ENCODE measurements at places on chromosomes 7 and 10. TPM values are rescaled to one million over a fixed set of nuclear protein-coding genes. Genes with fewer than 3 reads are reported as not detected.

GRCh38 chr7:47074702-47075153 lies 507.2 kb downstream of the TNS3 start:
- no peaks in the 10 kb centered on the region for H3K36me3 ChIP-seq
- DNase-seq = no peak
- no peak overlapping the region for H3K4me3 ChIP-seq
- no peak overlapping the region for H3K27ac ChIP-seq

GRCh38 chr7:158017111-158018097 lies 570.2 kb downstream of the PTPRN2 start:
- H3K27me3 ChIP-seq = peaks cover 3% of the 10 kb centered on the region
- H3K4me3 ChIP-seq = no peak overlapping the region
- no peak overlapping the region for H3K27ac ChIP-seq

GRCh38 chr10:22606164-22606614 lies 108.2 kb downstream of the PIP4K2A start:
- peaks cover 35% of the 10 kb centered on the region for H3K36me3 ChIP-seq
- DNase-seq = peak; percentile 85
- peak overlapping the region; percentile 80 for H3K4me3 ChIP-seq
- H3K27ac ChIP-seq = peak overlapping the region; percentile 94
- H3K4me1 ChIP-seq = peaks cover 100% of the 10 kb centered on the region

DNA sequence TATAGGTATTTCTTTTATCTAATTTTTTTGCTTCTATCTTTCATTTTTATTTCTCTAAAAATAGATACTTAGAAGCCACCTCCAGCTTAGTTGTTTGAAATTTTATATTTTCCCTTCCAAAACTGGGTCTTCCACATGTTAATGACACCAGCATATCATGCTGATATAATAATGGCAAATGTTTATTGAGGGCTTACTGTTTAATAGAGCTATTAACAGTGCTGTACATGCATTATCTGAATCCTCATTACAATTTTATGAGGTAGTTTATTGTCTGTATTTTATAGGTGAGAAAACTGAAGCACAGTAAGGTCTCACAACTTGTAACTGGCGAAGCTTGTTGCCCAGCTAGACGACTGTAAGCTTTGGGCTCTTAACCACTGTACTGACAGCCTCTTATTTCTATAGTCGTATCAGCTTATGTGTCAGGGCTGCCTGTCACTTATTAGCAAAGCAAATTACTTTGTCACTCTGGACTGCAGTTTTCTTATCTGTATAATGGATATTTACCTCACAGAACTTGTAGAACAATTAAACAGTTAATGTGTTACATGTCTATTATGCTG lies 51.2 kb downstream of the ANKIB1 start:
- no peak for DNase-seq
- H3K36me3 ChIP-seq = peaks cover 16% of the 10 kb centered on the region
- H3K27ac ChIP-seq = no peak overlapping the region
- H3K4me3 ChIP-seq = no peak overlapping the region
- H3K4me1 ChIP-seq = peaks cover 24% of the 10 kb centered on the region

DNA sequence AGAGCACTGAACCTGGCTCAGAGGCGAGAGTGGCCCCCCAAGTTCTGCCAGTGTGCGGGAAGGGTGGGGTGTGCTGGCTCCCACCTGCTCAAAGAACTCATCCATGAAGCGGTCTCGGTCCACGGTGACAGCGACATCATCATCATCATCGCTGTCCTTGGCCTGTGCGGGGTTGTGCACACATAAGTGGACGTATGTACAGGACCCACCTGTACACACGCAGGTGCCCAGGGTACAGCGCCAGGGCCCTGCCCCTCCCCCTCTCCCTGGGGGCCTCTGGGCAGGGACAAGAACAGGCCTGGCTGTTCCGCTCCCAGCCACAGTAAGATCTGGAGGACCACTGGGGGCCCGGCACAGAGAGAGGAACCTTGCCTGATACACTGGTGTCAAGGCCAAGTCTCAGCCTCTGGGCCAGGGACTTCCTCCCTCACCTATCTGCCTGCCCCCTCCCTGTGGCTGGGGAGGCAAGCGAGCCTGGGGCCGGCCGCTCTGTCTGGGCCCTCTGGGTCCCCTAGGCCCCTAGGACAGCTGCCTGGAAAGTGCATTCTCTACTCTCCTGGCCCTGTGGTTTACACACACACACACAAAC lies 10.4 kb downstream of the STX1A start:
- H3K4me3 ChIP-seq = no peak overlapping the region
- H3K36me3 ChIP-seq = no peaks in the 10 kb centered on the region
- DNase-seq = no peak

GRCh38 chr7:48102530-48102929 lies 13.5 kb downstream of the UPP1 start:
- no peak overlapping the region for H3K4me3 ChIP-seq
- H3K36me3 ChIP-seq = peaks cover 29% of the 10 kb centered on the region
- no peak for DNase-seq
- peak overlapping the region; percentile 82 for H3K27ac ChIP-seq
- H3K4me1 ChIP-seq = peaks cover 46% of the 10 kb centered on the region

GRCh38 chr10:16996530-16996964 lies 133.1 kb downstream of the CUBN start:
- peaks cover 13% of the 10 kb centered on the region for H3K27me3 ChIP-seq
- no peaks in the 10 kb centered on the region for H3K36me3 ChIP-seq
- peaks cover 6% of the 10 kb centered on the region for H3K4me1 ChIP-seq
- DNase-seq = no peak
- H3K4me3 ChIP-seq = no peak overlapping the region
- no peak overlapping the region for H3K27ac ChIP-seq

- H3K27ac ChIP-seq = peak overlapping the region; percentile 30
- DNase-seq = no peak
- no peaks in the 10 kb centered on the region for H3K36me3 ChIP-seq
- H3K27me3 ChIP-seq = no peaks in the 10 kb centered on the region
These were observed 6.8 kb upstream of the MYOZ1 start for GRCh38 chr10:73647875-73648651.

DNA sequence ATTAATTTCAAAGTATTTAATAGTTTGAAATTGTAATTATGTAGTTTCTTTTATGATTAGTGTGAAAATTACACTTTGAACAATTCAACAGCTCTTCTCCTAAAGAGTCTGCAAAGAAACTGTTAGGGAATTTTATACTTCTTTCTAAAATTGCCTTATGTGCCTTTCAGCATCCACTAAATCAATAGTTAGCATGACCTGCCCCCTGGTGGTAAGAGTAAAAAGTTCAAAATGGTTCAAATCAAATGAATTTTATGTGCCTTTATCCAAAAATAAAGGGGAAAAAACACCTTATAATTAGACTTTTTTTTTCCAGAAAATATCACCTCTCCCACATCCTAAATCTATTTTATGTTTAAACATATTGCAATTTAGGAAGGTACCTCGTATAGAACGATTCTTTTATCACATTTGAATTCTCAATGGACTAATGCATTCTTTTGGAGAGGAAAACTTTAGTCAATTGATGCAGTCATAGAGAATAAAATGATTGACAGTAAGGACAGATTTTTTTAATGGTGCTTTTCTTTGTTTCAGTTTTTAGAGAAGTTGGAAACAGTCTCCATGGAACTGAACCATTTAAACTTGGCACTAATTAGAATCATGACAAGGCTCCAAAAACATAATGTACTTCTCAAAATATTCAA lies 163.7 kb downstream of the SEMA3D start:
- no peaks in the 10 kb centered on the region for H3K27me3 ChIP-seq
- no peak overlapping the region for H3K4me3 ChIP-seq
- H3K27ac ChIP-seq = no peak overlapping the region
- DNase-seq = peak; percentile 2
- no peaks in the 10 kb centered on the region for H3K36me3 ChIP-seq

DNA sequence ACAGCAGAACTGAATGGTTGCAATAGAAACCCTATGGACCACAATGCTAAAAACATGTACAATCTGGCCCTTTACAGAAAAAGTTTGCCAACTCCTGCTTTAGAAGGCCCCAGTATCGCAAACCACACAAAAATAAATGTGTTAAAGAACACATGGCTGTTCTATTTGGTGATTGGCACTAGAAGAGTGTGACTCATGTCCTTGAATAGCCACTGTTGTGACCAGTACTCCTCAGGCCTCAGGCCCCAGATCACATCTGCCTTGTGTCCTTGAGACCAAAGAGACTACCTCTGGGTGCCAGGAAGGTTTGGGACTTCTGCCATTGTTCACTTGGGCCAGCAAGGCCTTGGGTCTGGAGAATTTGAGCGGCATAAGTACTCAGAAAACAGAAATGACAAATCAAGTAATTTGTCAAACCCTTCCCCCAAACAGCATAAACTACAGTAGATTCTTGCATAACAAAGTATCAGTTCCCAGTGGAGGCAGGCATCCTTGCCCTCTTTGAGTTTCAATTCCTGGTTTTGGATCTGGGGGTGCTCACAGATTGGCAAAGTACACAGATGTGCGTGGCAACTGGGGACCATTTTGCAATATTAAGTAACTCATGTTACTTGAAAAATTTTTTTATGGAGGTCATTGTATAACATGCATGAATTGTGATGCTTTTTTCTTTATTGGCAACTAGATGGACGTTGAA lies 50.2 kb downstream of the MTURN start:
- H3K36me3 ChIP-seq = peaks cover 3% of the 10 kb centered on the region
- no peaks in the 10 kb centered on the region for H3K4me1 ChIP-seq
- H3K27me3 ChIP-seq = no peaks in the 10 kb centered on the region
- H3K4me3 ChIP-seq = no peak overlapping the region

- DNase-seq = no peak
- H3K27me3 ChIP-seq = peaks cover 5% of the 10 kb centered on the region
- H3K4me3 ChIP-seq = no peak overlapping the region
- H3K27ac ChIP-seq = no peak overlapping the region
These were observed 66.2 kb upstream of the C10orf90 start for GRCh38 chr10:126736727-126737126.

DNA sequence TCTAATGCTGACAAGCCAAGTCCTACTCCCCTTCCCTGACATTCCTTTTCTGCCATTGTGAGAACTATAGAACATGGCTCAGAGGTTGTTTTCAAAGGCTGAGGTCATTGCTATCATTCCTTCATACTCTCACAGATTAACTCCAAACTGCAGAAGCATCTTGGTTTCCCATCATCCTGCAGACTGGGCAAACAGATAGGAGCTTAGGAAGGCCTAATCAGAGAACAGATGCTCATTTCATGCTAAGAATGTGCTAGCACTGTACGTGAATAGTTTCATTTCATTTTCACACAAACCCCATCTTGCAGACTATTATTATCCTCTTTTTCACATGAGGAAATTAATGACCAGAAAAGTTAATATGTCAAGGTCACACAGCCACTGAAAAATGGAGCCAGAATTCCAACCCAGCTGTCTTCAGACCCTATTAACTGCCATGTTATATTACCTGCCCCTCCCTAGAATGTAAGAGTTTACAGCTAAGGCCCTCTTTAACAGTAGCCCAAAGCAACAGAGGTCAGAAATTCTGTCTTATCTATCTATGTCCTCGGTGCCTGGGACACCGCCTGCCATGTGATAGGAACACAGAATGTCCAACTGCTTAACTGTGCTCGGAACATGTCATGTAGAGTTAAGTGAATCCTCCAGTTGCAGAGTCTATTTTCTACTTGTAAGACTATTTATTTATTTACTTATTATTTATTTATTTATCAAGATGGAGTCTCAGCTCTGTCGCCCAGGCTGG lies 2.9 kb upstream of the LCOR start:
- peaks cover 15% of the 10 kb centered on the region for H3K27me3 ChIP-seq
- peaks cover 30% of the 10 kb centered on the region for H3K4me1 ChIP-seq
- H3K27ac ChIP-seq = no peak overlapping the region
- H3K36me3 ChIP-seq = no peaks in the 10 kb centered on the region
- no peak overlapping the region for H3K4me3 ChIP-seq

DNA sequence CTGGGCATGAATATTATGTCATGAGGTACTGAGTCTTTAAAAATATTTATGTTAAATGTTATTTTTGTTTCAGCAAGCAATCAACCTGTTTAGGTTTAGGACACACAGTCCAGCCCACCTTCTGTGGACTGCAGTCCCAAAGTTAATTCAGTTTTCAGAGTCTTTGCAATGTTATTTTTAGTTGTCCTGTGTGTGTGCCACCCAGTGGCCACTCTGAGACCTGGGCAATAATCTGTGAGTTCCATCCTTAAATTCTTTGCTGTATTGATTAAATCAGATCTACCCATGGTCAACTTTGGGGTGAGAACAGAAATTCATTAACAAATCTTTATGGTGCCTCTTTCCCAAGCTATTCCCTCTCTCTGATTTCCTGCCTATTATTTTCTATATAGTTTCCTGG lies 415.1 kb downstream of the CCSER2 start:
- no peak for DNase-seq
- H3K4me3 ChIP-seq = no peak overlapping the region
- no peaks in the 10 kb centered on the region for H3K36me3 ChIP-seq
- peaks cover 2% of the 10 kb centered on the region for H3K27me3 ChIP-seq
- no peaks in the 10 kb centered on the region for H3K4me1 ChIP-seq
- H3K27ac ChIP-seq = no peak overlapping the region

DNA sequence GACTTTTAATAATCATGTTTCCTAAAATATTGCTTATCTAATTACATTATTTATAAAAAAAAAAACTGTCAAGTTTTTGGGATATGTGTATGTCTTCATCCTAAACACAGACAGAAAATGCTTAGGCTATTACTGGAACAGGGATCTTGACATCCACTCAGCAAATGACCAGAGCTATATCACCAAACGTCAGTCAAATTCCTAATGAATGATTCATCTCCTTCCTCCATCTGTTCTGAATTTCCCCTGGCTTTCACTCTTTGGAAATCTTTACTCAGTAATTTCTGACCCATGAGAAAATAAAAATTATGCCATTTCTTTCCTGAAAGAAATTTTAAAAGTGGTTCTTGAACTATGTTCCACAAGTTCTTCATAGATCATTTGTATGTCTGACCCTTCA lies 552.4 kb upstream of the KCND2 start:
- H3K4me3 ChIP-seq = no peak overlapping the region
- H3K4me1 ChIP-seq = no peaks in the 10 kb centered on the region
- no peak overlapping the region for H3K27ac ChIP-seq
- no peaks in the 10 kb centered on the region for H3K36me3 ChIP-seq

- DNase-seq = peak; percentile 54
- H3K4me1 ChIP-seq = peaks cover 26% of the 10 kb centered on the region
- H3K27ac ChIP-seq = no peak overlapping the region
- H3K27me3 ChIP-seq = peaks cover 4% of the 10 kb centered on the region
These were observed 122.3 kb upstream of the LYZL2 start for GRCh38 chr10:30751678-30752331.

DNA sequence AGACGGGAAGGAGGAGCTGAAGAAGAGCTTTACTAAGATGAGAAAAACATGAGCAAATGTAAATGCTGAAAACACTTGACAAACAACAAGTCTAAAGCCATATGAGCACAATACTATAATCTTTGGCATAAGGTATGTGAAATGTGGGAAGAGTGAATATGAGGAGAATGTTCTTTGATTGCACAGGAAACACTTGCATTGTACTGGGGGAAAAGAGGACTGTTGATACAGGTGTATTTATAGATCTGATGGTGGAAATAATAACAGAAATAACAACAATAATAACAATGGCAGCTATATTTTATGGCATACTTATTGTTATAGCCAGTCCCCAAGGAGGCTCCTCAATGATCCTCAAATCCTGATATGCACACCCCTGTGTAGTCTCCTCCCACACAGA lies 23.0 kb downstream of the ARHGAP12 start:
- no peak overlapping the region for H3K4me3 ChIP-seq
- DNase-seq = no peak
- H3K36me3 ChIP-seq = peaks cover 31% of the 10 kb centered on the region
- peaks cover 41% of the 10 kb centered on the region for H3K4me1 ChIP-seq
- peaks cover 1% of the 10 kb centered on the region for H3K27me3 ChIP-seq

- no peak overlapping the region for H3K4me3 ChIP-seq
- DNase-seq = no peak
- no peaks in the 10 kb centered on the region for H3K36me3 ChIP-seq
These were observed 55.5 kb downstream of the TACR2 start for GRCh38 chr10:69361303-69361614.

Gene ERVW-1
- not detected for polyA plus RNA-seq

Gene RRP12
- 7.0 TPM for polyA plus RNA-seq

Gene NOS3
- 4.9 TPM for polyA plus RNA-seq

Gene C10orf67
- polyA plus RNA-seq = not detected

Gene SEMA3D
- not detected for polyA plus RNA-seq

Gene GATA3
- polyA plus RNA-seq = 36.8 TPM

Gene DNAH11
- not detected for polyA plus RNA-seq

Gene JMJD1C
- 13.4 TPM for polyA plus RNA-seq

Gene ZNF488
- not detected for polyA plus RNA-seq

All from immature natural killer cell (primary cell).